ENCODE measurements at places on chromosomes 7 and 10.

- no peak for DNase-seq
These were observed 91.4 kb downstream of the GPR85 start for GRCh38 chr7:112995059-112995824.

DNA sequence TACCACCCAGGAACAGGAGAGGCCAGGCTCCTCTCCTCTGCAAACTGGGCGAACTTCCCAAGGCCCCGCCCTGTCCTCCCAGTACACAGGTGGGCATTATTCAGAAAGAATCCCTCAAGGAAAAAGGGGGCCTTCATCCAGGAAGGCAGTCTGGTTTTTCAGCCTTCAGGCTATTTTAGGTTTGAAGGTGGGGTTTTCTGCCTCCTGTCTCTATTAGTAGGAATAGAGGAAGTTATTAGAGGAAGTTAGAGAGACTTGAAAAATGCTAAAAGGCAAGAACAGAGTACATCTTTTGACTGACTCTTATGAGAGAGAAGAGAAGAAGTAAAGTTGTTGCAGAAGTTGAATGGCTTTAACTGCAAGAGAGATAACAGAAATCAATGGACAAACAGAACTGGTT, 250.9 kb upstream of the SORCS1 start:
- no peak for DNase-seq

DNA sequence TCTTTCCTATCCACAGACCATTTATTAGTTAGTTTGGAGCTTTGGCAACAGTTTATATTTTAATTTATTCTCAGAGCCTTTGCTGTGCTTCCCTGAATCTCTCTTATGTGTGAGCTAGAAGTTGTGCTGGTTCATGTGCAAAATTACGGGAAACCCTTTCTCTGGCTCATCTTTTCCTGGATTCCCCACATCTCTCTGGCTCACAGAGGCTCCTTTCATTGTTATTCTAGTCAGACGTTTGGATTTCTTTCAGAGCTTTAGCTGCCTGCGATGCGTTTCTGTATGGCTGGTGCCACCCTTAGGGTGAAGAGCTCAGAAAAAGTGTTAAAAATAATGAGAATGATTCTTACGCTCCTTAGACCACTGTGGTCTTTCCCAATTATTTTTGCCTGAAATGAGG, 53.3 kb downstream of the TPST1 start:
- DNase-seq = no peak

DNA sequence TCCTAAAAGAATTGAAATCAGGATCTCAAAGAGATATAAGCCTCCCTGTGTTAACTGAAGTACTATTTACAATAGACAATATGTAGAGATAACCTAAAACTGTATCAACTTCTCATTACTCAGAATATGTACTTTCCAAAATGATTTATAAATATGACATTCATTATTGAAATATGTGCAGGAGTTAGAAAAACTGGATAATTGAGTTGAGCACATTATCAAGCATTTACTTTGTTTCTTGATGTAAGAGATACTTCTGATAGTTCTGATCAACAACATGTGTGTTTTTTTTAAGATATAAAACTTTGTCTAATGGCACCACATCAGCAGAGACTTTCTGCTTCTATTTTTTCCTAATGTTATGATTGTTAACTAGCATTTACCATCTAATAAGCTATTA, 38.2 kb downstream of the HYAL4 start:
- no peak for DNase-seq

DNA sequence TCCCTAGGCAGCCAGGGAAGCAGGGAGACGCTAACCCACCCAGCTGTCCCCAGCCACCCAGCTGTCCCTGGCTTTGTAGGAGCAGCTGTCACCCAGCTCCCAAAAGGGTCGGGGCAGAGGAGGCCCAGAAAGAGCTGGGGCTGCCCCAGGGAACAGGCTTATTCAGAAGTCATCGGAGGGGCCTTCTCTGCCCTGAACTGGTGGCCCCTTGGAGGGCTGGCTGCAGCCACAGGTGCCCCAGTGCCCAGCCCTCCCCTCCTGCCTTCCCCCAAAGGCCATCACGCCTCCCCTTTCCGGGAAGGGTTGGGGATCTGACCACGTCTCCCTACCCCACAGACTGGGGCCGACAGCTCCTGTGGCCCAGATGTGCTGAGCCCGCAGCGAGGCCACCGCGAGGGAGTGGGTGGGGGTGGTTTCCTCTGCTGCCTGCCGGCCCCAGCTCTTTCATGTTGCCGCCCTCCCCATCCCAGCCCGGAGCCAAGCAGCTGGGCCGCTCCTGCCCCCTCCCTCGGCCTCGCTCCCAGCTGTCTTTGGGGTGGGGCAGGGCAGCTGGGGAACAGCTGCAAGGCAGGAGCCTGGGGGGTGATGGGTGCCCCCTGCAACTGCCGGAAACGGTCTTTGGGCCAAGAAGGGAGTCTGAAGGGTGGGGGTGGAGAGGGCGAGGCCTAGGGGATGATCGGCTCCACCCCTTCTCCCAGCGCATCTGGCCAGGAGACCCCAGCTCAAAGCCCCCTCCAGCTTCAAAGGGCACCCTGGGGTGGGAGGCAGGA, 16.8 kb downstream of the TRIM8 start:
- DNase-seq = no peak

DNA sequence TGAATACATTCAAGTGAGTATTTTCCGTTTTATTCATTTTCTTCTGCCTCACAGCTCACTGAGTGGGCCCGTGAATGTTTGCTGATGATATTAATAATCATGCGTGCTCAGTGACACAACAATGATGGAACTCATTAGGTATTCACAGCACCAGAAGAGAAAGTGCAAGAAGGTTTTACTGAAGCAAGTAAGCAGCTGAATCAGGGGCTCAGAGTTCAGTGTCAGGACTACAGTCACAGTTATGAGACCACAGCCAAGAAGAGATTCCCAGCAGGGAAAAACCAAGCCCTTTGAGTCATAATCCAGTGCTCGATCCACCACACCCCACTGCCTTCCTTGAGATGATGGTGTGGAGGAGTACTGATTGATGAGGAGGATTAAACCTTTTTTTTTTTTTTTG, 247.4 kb downstream of the KIAA1217 start:
- DNase-seq = no peak

- no peak for DNase-seq
These were observed 99.9 kb downstream of the PRLHR start for GRCh38 chr10:118495499-118495898.
